Glutamatergic neuron (in vitro differentiated cells): ENCODE measurements at places on chromosomes 4 and X. TPM values are rescaled to one million over a fixed set of nuclear protein-coding genes. Genes with fewer than 3 reads are reported as not detected.

- no peak for DNase-seq
These were observed 390.8 kb downstream of the HNRNPD start for GRCh38 chr4:81982846-81983540.

GRCh38 chr4:133565379-133565778 is 416.3 kb downstream of the PCDH10 start:
- DNase-seq = no peak

GRCh38 chr4:144740316-144740715 is 94.4 kb downstream of the HHIP start:
- DNase-seq = no peak

- no peak for DNase-seq
These were observed 548.1 kb downstream of the PPP4R3C start for GRCh38 chrX:26915064-26915463.

GRCh38 chr4:150949943-150950342 is 65.1 kb downstream of the LRBA start:
- DNase-seq = no peak

Gene TSPAN7
- total RNA-seq = 54.0 TPM

Gene AWAT2
- total RNA-seq = not detected
